AG04449 (cell line): ENCODE measurements at places on chromosomes 4 and X.
A peak's percentile ranks its signal among the peaks of the same experiment; 100 is the strongest.

- no peak for DNase-seq
These were observed 56.7 kb downstream of the SPINK2 start for GRCh38 chr4:56764775-56765174.

GRCh38 chr4:170391066-170391740 is 301.4 kb upstream of the AADAT start:
- peak; percentile 93 for DNase-seq

GRCh38 chr4:145938618-145939440 is at the start of gene ZNF827:
Gene ZNF827 (minus strand): TSS chr4:145938823. CDS start chr4:145938407, 416 bp downstream.
- DNase-seq = no peak

DNA sequence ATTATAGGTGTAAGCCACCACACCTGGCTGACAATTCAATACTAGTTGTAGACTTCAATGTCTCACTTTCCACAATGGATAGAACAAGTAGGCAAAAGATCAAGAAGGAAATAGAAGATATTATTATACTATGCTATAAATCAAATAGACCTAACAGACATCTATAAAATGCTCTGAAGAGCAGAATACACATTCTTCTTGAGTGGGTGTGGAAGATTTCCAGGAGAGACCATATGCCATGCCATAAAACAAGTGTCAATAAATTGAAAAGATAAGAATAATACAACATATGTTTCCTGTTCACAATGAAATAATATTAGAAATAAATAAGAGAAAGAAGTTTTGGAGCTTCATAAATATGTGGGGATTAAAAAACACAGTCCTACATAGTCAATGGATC is 179.3 kb upstream of the AMOT start:
- no peak for DNase-seq

GRCh38 chr4:128737098-128737513 is 72.4 kb upstream of the JADE1 start:
- DNase-seq = no peak

DNA sequence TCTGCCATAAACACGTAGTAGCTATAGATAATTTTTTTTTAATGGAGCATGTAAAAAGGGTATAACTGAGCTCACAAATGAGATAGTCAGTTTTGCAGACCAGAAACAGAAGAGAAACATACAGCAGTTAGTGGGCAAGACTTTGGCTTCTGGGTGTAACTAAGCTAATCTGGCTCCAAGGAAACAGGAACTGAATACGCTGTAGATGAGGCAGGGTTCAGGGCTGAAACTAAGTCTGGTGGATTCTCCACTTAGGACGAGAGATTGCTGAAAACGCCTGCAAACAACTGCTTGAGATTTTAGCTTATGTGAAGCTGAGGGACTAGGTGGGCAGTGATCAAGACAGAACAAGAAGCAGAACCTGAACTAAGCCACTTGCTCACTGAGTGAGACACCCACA is 91.7 kb downstream of the SMIM20 start:
- DNase-seq = no peak

DNA sequence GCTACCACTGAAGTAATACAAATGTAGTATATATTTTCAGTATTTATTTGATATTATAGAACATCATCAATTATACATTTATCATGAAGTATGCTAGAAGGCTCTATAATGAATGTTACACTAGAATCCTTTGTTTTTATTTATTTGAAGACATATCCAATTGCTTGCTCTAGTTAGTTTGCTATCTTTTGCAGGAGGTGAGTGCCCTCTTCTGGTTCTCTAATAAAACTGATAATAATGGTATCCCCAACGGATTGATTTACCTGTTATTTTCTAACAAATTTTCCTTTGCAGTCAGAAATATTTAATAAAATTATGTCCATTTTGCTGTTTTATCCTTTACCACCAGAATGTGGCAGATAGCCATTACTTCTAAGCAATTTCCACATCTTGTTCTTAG is 274.3 kb upstream of the TACR3 start:
- DNase-seq = no peak

DNA sequence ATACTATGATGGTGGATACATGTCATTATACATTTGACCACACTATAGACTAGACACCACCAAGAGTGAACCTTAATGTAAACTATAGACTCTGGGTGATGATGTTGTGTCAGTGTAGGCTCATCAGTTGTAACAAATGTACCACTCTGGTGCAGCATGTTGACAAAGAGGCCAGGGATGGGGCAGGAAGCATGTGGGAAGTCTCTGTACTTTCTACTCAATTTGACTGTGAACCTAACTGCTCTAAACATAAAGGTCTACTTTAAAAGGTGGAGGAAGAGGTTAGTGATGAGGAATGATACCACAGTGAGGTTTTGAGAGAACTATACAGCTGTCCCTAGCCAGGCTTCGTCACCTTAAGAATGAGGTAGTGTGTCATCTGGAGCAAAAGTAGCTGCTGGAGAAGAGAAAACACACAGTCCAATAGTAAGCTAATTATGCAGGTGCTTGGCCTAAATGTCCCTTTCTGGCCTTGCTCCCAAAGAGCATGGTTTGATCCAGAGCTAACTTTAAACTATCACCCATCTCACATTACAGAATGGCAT is 38.4 kb downstream of the GRSF1 start:
- DNase-seq = no peak

GRCh38 chr4:82704156-82704555 is 94.4 kb downstream of the SCD5 start:
- DNase-seq = no peak
